H4 (cell line): ENCODE measurements at places on chromosomes 7 and 10. TPM values are rescaled to one million over a fixed set of nuclear protein-coding genes. Genes with fewer than 3 reads are reported as not detected.

GRCh38 chr7:134941185-134941900, 45.0 kb upstream of the AGBL3 start:
- peak; percentile 57 for DNase-seq

DNA sequence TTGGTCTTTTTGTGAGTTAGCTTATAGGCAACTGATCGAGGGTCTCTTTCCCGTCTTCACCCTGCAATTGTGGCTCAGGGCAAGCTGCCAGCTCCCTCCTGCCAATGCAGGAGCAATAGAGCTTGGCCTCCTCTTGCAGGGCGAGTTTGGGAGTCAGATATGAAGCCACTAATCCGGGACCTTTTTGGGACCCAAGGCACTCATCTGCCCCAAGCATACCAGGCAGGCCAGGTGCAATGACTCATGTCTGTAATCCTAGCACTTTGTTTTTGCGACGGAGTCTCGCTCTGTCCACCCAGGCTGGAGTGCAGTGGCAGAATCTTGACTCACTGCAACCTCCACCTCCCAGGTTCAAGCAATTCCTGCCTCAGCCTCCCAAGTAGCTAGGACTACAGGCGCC, 21.1 kb downstream of the LIMK1 start:
- DNase-seq: no peak

DNA sequence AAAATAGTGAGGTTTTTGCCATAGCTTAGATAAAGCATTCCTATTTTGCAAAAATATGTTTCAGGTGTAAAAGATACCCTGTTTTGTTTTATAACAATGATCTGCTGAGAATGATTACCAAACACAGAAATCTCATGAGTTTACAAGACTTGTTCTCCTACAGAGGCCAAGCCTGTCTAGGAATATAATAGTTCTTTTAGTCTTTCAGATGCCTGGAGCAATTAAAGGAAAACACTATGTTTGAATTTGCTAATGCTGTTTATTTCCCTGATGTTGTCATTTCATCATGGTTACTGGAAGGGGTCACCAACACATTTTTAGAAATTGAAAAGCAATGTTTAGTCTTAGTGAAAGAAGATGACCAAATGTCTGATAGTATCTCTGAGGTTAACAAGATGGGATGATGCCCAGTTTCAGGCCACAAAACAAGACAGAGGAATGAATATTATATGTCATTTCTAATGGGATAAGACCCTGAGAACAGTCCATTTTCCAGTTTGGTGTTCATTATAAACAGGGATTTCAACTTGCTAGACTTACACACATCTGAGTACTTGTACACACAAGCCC, 559.9 kb downstream of the INHBA start:
- DNase-seq: no peak

GRCh38 chr7:134752006-134752760, 27.3 kb upstream of the CALD1 start:
- no peak for DNase-seq

Gene GIMAP5
- 0.12 and 1.2 TPM in 2 replicates for total RNA-seq
